ENCODE measurements at places on chromosomes 3 and 15.

- no peak for DNase-seq
These were observed 89.1 kb upstream of the PHLDB2 start for GRCh38 chr3:111769992-111770352.

DNA sequence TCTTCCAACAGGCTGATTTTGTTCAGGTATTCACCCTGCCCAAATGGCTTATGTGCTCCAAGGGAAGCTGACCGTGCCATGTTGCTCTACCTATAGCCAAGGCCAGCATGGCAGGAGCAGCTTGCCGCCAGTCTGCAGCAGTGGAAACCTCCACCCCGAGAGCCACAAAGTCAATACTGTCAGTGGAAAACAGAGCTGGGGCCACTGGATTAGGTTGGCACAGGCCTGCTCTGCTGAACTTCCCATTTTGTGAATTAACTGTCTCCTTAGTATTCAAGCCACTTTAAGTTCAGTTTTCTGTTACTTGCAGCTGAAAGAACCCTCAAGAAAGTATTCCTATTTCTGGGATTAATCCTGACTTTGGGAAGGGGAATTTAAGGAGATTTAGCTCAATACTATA lies 63.8 kb upstream of the XCR1 start:
- no peak for DNase-seq

GRCh38 chr3:60746695-60747416 lies 504.4 kb downstream of the FHIT start:
- no peak for DNase-seq

DNA sequence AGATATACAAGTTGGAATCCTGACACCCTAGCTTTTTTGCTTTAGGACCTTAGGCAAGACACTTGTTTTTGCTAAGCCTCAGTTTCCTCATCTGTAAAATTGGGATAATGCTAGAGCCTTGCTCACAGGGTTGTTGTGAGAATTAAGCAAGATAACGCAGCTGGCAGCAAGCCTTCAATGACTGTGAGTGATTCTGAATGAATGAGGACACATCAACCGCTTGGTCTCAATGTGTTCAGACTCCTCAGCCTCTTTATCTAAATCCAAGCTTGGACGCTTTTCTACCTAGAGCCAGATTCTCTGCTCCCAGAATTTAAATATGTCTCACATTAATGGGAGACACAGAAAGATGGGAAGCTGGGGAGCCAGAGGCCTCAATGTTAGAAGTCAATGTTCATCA lies 11.8 kb upstream of the TLE3 start:
- DNase-seq: no peak

DNA sequence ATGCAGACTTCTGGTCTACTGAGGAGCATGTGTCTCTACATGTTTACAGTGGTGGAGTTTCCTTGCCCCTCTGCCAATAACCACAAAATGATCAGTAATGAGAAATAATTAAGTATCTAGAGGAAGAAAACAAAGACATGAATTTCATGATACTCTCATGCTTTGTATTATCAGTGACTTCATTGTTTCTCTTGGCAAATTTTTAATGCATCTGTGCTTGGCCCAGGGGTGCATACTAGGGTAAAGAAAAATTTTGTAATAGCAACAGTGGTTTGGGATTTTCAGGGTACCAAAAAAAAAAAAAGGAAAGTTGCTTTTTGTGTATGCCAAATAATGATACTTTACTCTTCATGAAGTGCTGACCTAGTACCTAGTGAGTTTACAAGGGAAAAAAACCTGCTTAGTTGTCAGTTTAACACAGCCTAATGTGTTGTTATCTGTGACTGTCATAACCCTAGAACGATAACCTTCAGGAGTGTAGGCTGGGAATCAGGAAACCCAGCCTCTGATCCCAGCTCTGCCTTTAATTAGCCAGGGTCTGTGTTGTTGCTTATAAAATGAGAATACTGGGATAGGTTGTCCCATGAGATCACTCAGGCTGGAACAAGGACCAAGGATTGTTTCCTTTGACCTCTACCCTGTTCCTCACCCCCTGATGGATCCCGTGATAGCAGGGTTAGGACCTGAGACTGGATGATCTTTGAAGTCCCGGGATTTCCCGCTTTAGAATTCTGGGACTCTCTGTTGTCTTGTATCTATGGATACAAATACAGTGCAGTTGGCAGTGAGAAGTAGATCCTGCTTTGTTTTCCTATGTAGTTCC lies 117.5 kb downstream of the CMSS1 start:
- DNase-seq: no peak

- DNase-seq: no peak
These were observed 111.1 kb downstream of the FMN1 start for GRCh38 chr15:33083232-33084081.

GRCh38 chr3:177832880-177833279 lies 635.6 kb upstream of the TBL1XR1 start:
- DNase-seq: no peak

- peak; percentile 75 for DNase-seq
These were observed 111.4 kb downstream of the DLG1 start for GRCh38 chr3:197186887-197187588.

GRCh38 chr15:77181305-77182074 lies 110.6 kb upstream of the TSPAN3 start:
- DNase-seq: peak; percentile 82

DNA sequence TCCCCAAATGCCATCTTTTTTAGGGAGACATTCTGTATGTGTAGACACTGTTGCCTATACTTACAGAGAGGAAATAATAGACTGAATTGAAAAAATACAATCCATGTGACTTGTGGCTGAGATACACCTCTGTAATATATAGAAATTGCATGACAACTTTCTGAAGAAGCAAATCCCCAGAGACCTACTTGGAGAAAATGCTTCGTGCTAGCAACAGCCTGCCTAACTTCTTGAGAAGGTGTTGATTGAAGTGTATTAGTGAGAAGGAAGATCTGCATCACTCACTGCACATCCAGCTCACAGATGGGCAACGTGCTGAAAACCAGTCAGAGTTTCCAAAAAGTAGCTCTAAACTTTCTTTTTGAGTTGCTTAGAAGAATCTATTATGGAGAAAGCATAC lies 404.1 kb downstream of the EPHB1 start:
- peak; percentile 5 for DNase-seq

DNA sequence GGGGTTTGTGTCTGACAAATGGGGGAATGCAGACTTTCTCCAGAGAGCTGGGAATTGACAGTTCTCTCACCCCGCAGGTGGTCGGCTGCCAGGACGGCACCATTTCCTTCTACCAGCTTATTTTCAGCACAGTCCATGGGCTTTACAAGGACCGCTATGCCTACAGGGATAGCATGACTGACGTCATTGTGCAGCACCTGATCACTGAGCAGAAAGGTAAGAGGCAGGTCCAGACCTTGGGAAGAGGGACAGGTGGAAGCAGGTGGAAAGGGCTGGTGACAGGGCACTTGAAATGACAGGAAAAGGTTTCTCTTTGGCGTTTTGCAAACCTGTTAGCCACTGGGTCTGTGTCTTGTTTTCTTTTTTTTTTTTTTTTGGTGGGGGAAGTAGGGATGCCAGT lies 36.6 kb downstream of the IFT122 start:
- no peak for DNase-seq

GRCh38 chr3:42077785-42078184 lies 13.4 kb upstream of the TRAK1 start:
- DNase-seq: no peak

All from GM12865 (cell line).